ENCODE measurements at places on chromosomes 11 and 22.

DNA sequence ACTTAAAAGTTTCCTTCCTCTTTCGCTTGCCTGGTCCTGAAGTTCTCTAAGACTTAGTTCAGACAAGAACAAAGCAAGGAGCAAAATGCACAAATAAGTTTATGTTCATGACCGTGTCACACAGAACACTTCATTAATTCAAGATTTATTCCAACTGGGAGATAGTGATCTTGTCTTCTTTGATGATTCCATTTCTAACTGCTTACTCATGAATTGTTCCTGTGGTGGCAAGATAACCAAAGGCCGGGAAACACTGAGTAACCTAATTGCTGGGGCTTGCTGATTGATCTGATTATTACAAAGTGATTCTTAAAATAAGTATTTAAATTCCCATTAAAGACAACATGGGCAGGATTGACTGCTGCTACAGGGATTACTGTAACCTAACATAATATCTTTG is 1462.9 kb upstream of the RAG2 start:
- no peak for DNase-seq

- no peak for DNase-seq
Observed at GRCh38 chr11:72975778-72976521, 161.7 kb downstream of the ATG16L2 start.

GRCh38 chr11:120186774-120187591 is 23.8 kb upstream of the OAF start:
- DNase-seq = no peak

GRCh38 chr11:130729678-130730300 is 186.5 kb downstream of the SNX19 start:
- DNase-seq = no peak

GRCh38 chr11:17988465-17988864 is 24.4 kb downstream of the SERGEF start:
- no peak for DNase-seq

GRCh38 chr11:39860931-39861330 is 1598.5 kb downstream of the LRRC4C start:
- no peak for DNase-seq

- DNase-seq = no peak
Observed at GRCh38 chr11:117361432-117361831, 33.8 kb downstream of the CEP164 start.

- DNase-seq = no peak
Observed at GRCh38 chr11:65576867-65577755, 1.3 kb downstream of the EHBP1L1 start.

- DNase-seq = no peak
Observed at GRCh38 chr22:49768951-49769690, 58.6 kb downstream of the BRD1 start.

DNA sequence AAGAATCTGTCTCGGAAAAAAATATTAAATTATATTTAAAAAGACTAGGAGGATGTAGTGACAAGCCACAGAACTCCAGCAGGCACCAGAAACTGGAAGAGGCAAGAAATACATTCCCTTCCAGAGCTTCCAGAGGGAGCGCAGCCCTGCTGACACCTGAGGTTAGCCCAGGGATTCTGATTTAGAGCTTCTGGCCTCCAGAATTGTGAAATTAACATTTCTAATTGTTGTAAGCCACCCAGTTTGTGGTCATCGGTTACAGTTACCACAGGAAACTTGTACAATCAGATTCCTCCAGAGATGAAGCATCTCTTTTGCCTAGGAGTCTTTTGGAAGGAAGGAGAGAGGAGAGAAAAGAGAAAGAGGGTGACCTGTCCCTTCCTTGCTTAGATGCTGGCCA is 6.4 kb upstream of the UBASH3B start:
- DNase-seq = no peak

- DNase-seq = no peak
Observed at GRCh38 chr11:119906376-119906775, 177.4 kb upstream of the NECTIN1 start.

All from NCI-H2107 (cell line).